ENCODE measurements at places on chromosomes 1 and 21. TPM values are rescaled to one million over a fixed set of nuclear protein-coding genes. Genes with fewer than 3 reads are reported as not detected.
A peak's percentile ranks its signal among the peaks of the same experiment; 100 is the strongest.

DNA sequence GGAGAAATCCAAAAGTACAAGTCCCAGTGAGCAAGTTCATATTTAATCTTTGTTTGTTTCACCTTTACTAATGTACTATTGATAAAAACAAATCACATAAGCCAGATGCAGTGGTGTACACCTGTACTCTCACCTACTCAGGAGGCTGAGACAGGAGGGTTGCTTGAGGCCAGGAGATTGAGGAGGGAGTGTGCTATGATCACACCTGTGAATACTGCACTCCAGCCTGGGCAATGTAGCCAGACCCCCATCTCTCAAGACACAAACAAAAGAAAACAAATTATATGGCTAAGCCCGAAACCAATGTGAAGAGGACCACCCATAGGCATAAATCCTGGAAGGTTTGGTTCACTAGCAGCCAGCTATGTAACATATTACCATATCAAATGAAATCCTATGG lies 9.6 kb upstream of the USP24 start:
- no peaks in the 10 kb centered on the region for H3K4me1 ChIP-seq
- H3K27me3 ChIP-seq: no peaks in the 10 kb centered on the region
- H3K4me3 ChIP-seq: no peak overlapping the region
- no peak for DNase-seq

GRCh38 chr1:108009603-108010195 lies 44.7 kb upstream of the VAV3 start:
- no peaks in the 10 kb centered on the region for H3K4me1 ChIP-seq
- H3K27ac ChIP-seq: no peak overlapping the region
- no peaks in the 10 kb centered on the region for H3K36me3 ChIP-seq

Gene SAMSN1
- polyA plus RNA-seq: not detected

Gene TNFRSF14
- polyA plus RNA-seq: 0.19 TPM

Gene CAMSAP2
- 5.5 TPM for polyA plus RNA-seq

DNA sequence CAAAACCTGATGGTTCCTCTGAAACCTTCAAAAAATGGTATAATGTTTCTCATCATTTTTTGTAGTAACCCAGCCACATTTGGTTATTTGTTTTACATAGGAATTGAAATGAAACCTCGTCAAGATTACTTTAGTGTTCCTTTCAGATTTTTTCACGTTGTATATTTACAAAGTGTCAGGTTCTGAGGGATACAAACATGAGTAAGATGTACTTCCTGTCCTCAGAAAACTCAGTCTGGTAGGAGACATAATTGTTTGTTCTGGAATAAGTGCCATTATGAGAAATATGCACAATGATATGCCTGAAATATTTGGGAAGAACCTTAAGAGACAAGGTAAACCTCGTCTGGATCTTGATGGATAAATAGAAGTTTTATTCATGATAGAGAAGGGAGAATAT lies 145.5 kb downstream of the USP25 start:
- DNase-seq: no peak
- no peaks in the 10 kb centered on the region for H3K4me1 ChIP-seq
- H3K4me3 ChIP-seq: no peak overlapping the region
- peaks cover 24% of the 10 kb centered on the region for H3K36me3 ChIP-seq
- no peaks in the 10 kb centered on the region for H3K27me3 ChIP-seq
- no peak overlapping the region for H3K27ac ChIP-seq

Gene FAM177B
- not detected for polyA plus RNA-seq

- no peaks in the 10 kb centered on the region for H3K27me3 ChIP-seq
- DNase-seq: peak; percentile 47
- no peak overlapping the region for H3K4me3 ChIP-seq
- peaks cover 7% of the 10 kb centered on the region for H3K4me1 ChIP-seq
Observed at GRCh38 chr1:163147019-163147418, 55.7 kb downstream of the RGS5 start.

DNA sequence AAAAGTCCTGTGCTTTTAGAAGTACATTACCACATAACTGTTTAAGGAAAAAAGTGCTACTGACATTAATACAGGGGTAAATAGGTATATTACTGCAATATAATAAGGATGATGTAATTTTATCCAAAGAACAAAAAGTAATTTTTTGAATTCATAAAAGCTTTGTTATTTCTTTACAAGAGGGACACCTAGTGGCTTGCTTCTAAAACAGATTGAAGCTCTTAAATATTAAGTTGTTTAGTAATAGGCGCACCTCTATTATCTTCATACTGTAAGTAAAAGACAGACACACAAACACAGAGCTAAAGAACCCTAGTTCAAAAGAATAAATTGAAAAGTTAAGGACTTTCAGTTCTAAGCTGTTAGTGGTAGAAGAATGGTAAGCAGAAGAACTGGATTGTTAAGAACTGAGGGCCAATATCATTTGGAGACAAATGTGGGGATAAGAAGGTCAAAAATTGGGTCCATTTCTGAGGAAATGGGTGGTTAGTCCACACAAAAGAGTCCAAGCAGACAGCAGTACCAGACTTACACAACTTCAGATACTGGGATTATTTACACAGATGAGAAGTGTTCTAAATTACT lies 15.4 kb downstream of the ZNHIT6 start:
- DNase-seq: no peak
- H3K27me3 ChIP-seq: no peaks in the 10 kb centered on the region
- H3K4me1 ChIP-seq: peaks cover 6% of the 10 kb centered on the region
- H3K36me3 ChIP-seq: peaks cover 36% of the 10 kb centered on the region
- no peak overlapping the region for H3K4me3 ChIP-seq

GRCh38 chr1:68233202-68233601 lies 879 bp upstream of the WLS start:
- H3K4me1 ChIP-seq: peaks cover 12% of the 10 kb centered on the region
- peak overlapping the region; percentile 69 for H3K27ac ChIP-seq
- DNase-seq: no peak
- no peaks in the 10 kb centered on the region for H3K27me3 ChIP-seq

- H3K36me3 ChIP-seq: no peaks in the 10 kb centered on the region
- no peak for DNase-seq
- H3K4me3 ChIP-seq: no peak overlapping the region
- H3K27me3 ChIP-seq: no peaks in the 10 kb centered on the region
- H3K27ac ChIP-seq: no peak overlapping the region
Observed at GRCh38 chr1:1109743-1110142, 6.1 kb downstream of the C1orf159 start.

DNA sequence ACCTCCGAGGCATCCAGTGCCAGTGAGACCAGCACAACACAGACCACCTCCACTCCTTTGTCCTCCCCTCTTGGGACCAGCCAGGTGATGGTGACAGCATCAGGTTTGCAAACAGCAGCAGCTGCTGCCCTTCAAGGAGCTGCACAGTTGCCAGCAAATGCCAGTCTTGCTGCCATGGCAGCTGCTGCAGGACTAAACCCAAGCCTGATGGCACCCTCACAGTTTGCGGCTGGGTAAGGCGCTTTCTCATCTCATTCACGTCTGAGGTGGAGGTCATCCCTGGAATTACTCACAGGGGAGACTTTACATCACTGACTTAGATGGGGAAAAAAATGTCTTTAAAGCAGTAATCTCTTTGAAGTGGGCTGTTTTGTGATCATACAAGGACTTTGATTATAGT lies 106.3 kb downstream of the CD247 start:
- H3K27me3 ChIP-seq: no peaks in the 10 kb centered on the region
- no peak overlapping the region for H3K27ac ChIP-seq
- H3K36me3 ChIP-seq: peaks cover 21% of the 10 kb centered on the region
- H3K4me3 ChIP-seq: no peak overlapping the region
- no peak for DNase-seq

DNA sequence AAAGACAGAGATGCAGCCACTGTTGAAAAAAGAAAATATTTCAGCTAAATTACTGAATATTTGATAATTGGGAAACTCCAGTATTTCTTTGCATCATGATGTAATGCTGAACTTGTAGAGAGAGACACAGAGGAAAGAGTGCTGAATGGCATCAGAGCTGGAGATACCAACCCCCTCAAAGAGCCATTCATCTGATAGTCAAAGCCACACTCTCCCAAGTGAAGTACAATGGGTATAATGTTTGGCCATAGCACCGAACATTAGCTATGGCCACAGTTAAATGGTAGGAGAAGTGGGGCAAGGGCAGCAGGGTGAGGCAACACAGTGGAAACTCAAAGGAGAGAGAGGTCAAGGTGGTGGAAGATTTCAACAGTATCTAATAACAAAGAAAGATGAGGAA lies 107.5 kb upstream of the TNFSF4 start:
- no peaks in the 10 kb centered on the region for H3K27me3 ChIP-seq
- DNase-seq: no peak
- H3K4me1 ChIP-seq: no peaks in the 10 kb centered on the region
- H3K27ac ChIP-seq: no peak overlapping the region
- H3K4me3 ChIP-seq: no peak overlapping the region
- no peaks in the 10 kb centered on the region for H3K36me3 ChIP-seq

DNA sequence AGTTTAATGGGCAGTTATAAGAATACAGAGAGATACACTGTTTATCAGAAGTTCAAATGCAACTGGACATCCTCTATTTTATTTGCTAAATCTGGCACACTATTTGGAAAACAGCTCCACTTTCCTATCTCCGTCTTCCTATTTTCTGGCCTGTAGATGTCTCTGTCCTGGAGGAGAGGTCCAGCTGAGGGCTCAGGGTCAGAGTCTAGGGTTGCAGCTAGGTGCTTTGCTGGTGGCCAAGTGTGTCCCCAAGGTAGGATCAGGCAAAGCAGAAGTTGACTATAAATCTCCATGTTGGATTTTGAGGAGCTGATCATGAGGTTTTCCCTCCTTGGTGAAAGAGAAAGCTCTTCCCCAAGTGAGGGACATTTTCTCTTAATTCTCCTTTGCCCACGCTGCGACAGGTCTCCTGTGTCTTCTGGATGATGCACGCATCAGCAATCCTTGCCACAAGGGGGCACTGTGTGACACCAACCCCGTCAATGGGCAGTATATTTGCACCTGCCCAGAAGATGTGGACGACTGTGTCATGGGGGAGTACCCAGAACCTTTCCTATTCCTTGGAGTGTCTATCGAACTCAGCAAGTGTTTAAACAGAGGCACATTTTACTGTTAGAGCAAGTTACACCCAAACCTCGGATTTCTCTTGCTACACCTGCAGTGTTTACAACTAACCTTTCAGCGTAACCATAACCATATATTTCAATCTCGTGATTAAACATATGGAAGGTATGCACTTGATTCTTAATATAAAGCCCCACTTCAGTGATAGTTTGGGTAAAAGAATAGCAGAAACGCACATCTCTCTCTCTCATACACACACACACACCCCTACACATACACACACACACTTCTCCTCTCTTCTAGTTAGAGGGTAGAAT lies 10.2 kb downstream of the ADAM30 start:
- H3K36me3 ChIP-seq: no peaks in the 10 kb centered on the region
- no peak overlapping the region for H3K4me3 ChIP-seq
- no peaks in the 10 kb centered on the region for H3K4me1 ChIP-seq
- H3K27me3 ChIP-seq: no peaks in the 10 kb centered on the region
- H3K27ac ChIP-seq: no peak overlapping the region

- H3K27me3 ChIP-seq: no peaks in the 10 kb centered on the region
- peak overlapping the region; percentile 10 for H3K4me3 ChIP-seq
- H3K36me3 ChIP-seq: peaks cover 64% of the 10 kb centered on the region
- DNase-seq: peak; percentile 88
- no peaks in the 10 kb centered on the region for H3K4me1 ChIP-seq
Observed at GRCh38 chr1:154335025-154335714, 9.8 kb downstream of the ATP8B2 start.

DNA sequence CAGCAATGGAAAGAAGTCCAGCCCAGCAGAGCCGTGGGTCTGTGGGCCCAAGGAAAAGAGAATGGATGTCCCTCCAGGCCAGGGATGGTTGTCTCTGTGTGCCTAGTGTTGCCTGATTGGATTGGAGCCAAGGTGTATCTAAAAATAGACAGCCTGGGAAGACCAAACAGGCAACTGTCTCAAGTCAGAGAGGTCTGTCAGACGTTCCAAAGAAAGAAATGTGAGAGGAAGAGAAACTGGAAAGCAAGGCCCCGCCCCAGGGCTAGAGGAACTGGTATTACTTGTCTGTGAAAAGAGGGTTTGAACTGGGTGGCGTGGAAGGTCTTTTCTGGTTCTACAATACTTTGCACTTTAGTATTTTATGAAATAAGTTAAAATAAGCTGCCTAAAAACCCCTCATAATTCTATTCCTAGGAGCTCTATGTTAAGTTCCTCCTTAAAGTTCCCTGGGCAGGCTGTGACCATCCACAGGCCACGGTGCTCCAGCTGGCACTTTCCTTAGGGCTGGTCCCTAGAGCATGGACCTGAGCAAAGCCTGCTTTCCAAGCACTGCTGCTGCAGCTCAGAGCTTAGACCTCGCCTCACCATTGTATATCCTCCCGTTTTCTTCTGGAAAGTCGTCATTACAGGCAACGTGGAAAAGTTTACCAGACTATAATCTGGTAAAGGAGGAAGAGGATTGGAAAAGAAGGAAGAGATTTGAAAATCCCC lies 151.6 kb downstream of the DISC1 start:
- DNase-seq: no peak
- H3K4me3 ChIP-seq: no peak overlapping the region
- no peaks in the 10 kb centered on the region for H3K27me3 ChIP-seq
- H3K27ac ChIP-seq: no peak overlapping the region
- no peaks in the 10 kb centered on the region for H3K4me1 ChIP-seq
- H3K36me3 ChIP-seq: no peaks in the 10 kb centered on the region

DNA sequence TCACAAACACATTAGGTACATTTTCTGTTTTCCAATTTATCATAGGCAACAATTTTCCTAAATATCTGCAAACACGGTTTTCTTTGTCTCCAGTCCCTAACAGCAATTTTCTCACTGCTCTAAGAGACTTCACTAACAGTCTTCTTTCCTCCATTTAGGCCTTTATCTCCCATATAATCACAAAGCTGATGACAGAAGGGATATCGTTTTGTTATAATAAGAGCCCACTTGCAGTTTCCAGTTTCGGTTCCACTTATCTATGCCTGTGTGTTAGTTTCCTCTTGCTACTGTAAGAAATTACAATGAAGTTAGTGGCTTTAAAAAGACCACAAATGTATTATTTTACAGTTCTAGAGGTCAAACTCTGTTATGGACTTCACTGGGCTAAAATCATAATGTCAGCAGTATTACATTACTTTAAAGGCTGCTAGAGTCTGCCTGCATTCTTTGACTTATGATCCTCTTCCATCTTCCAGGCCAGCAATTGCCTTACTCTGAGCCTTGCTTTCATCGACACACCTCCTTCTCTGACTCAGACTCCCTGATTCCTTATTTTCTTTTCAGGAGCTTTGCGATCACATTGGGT lies 549.3 kb downstream of the NCAM2 start:
- no peak for DNase-seq
- no peaks in the 10 kb centered on the region for H3K36me3 ChIP-seq
- H3K4me3 ChIP-seq: no peak overlapping the region
- no peak overlapping the region for H3K27ac ChIP-seq

DNA sequence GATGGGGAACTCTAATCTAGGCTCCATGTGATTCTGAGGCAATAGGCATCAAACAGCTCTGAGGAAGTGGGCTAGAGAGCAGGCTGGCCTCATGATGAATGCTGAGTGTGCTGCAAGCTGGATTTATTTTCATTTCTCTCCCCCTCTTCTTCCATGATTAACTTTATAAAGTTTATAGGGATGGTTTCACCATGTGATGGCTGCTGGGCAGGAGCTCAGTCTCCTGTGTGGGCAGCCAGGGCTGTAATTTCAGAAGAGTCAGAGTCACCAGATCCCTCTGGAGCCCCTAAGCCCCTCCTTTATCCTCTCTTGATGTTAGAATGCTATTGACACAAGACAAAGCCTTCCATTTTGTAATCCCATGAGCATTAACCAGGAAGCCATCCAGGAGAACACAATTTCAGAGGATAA lies 143.6 kb downstream of the CNIH3 start:
- H3K27me3 ChIP-seq: no peaks in the 10 kb centered on the region
- no peak overlapping the region for H3K27ac ChIP-seq
- DNase-seq: no peak
- no peaks in the 10 kb centered on the region for H3K36me3 ChIP-seq

GRCh38 chr1:235357485-235358373 lies 9.5 kb upstream of the TBCE start:
- H3K36me3 ChIP-seq: no peaks in the 10 kb centered on the region
- no peaks in the 10 kb centered on the region for H3K4me1 ChIP-seq
- H3K4me3 ChIP-seq: no peak overlapping the region
